Stimulated activated CD4-positive, alpha-beta T cell treated with anti-CD3 and anti-CD28 coated beads, TNF-alpha, amount 100 ng/mL, for 4 hours (primary cell): ENCODE measurements at places on chromosomes 11 and 22.

DNA sequence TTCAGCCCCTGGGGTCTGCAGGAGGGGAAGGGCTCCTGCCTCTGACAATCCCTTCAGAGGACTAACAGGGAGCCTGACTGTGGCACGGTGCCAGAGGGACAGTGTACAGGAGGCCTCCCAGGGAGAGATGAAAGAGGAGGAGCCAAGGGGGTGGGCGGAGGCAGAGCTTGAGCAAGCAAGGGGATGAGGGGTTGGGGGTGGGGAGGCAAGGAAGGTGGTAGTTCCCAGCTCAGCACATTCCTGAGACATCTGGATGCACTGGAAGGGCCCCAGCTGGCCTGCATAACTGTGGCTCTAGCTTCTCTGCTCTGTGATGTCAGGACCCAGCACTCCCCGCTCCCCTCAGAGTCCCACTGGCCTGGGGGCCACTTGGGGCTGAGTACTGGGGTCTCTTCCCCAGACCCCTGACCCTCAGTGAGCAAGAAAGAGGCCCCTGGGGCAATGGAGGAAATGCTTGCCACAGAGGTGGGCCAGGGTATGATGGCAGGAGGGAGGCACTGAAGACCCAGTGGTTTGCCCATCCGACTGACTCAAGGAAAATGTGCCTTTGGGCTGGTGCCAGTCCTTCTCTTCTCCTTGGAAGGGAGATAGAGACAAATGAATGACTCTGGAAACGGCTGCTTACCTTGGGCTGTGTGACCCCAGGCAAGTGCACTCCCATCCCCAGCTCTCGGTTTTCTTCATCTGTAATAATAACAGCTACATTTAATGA lies 13.3 kb downstream of the CREB3L1 start:
- no peak for DNase-seq

DNA sequence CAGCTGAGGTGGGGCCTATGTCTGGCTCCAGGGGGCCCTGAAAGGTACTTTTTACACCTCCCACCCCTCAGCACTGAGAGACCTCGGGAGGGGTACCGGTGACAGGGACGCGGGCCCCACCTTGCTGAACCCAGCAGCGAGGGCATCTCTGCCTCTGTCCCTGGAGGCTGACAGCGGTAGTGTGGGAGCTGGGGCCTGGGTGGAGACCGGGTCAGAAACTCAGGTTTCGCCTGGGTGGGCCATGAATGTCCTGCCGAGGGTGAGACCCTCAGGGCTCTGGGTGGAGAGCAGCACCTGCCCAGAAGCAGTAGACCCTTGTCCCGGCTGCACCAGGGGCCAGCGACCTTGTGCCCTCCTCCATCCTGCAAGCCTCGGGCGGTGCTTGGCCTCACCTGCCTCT lies 22.2 kb downstream of the PTDSS2 start:
- DNase-seq = no peak

GRCh38 chr22:40020956-40021355 lies 26.2 kb downstream of the FAM83F start:
- DNase-seq = no peak

- no peak for DNase-seq
Measured at GRCh38 chr11:117337076-117337475, 9.4 kb downstream of the CEP164 start.

DNA sequence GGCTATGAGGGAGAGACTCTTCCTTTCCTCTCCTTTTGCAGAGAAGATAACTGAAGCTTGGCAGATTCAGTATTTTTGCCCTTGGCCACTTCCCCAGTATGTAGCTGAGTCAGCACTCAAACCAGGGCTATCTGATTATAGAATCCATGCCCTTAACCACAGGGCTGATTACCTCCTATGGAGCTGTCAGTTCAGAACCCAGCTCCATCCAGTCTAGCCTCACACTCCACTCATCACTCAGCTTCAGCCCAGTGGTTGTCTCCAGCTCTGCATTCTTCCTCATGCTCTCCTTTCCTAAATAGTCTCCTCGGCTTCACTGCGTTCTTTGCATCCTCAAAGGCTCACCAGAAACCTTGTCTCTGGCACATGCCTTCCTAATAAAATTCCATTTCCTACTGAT lies 151.6 kb upstream of the BLID start:
- DNase-seq = no peak

DNA sequence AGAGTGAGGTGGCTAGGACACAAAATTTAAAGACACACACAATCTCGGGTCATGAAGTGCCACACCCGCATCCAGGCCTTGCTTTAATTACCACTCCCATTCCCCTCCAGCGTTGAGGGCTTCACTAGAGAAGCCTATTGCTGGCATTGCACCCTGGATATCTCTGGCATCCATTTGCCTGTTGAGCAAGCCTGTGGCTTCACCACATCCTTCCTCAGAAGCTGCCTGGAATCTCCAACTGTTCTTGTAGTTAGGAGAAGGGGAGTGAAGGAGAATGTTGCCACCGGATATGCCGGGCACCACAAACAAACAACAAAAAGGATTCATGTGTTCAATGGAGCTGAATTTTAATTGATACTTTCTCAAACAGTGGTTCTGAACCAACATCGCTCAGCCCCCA lies 34.4 kb upstream of the RCN1 start:
- no peak for DNase-seq

- no peak for DNase-seq
Measured at GRCh38 chr11:20137637-20138036, 22.6 kb downstream of the DBX1 start.

GRCh38 chr11:82978422-82979099 lies 77.0 kb downstream of the DDIAS start:
- DNase-seq = no peak

- DNase-seq = no peak
Measured at GRCh38 chr22:40659166-40659565, 20.1 kb upstream of the MCHR1 start.

DNA sequence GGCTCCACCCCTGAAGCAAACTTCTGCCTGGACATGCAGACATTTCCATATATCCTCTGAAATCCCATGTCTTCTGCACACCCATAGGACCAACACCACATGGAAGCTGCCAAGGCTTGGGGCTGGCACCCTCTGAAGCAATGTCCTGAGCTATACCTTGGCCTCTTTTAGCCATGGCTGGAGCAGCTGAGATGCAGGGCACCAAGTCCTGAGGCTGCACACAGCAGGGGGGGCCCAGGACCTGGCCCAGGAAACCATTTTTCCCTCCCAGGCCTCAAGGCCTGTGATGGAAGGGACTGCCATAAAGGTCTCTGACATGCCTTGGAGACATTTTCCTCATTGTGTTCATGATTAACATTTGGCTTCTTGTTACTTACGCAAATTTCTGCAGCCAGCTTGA lies 34.5 kb downstream of the SYT9 start:
- no peak for DNase-seq

DNA sequence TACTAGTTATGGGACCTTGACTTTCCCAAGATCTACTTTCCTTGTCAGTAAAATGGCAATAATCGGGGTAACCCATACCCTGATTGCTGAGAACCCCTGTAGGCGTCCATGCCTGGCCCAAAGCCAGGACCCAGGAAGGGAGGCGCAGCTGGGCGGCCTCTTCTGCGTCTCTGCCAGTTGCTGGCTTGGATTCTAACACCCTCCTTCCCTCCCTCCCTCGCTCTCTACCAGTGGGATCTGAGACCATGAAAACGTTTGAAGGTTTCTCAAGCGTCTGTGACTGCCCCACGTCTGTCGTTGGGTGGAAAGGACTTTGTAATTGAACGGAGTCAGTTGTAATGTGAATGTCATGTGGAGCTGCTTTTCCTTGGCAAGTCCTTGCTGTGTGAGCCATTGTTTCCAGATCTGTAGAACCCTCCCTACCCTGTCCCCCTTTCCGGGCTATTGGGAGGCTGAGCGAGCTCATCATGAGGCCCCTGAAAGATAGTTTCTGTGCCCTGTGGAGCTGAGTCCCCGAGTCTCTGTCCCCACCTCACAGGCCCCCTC lies 47.8 kb downstream of the PARVB start:
- no peak for DNase-seq

DNA sequence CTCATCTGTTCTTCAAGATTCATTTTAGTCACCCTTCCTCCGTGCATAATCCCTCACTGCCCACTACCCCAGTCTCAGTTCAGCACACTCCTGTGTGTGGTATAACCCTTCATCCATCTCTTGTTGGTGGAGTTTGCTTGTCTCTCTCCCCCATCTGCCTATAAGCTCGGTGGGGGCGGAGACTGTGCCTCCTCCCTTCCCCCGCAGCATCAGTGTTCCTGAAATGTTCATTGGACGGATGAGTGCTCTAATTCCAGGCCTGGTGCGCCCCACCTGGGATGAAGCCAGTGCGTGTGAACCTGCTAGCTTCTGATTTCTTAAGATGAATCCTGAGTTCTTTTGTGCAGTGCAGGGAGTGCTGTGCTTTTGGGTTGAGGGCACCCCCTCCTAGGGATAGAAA lies 100.0 kb downstream of the GRIK4 start:
- no peak for DNase-seq

GRCh38 chr11:115965767-115966504 lies 461.7 kb upstream of the CADM1 start:
- no peak for DNase-seq

DNA sequence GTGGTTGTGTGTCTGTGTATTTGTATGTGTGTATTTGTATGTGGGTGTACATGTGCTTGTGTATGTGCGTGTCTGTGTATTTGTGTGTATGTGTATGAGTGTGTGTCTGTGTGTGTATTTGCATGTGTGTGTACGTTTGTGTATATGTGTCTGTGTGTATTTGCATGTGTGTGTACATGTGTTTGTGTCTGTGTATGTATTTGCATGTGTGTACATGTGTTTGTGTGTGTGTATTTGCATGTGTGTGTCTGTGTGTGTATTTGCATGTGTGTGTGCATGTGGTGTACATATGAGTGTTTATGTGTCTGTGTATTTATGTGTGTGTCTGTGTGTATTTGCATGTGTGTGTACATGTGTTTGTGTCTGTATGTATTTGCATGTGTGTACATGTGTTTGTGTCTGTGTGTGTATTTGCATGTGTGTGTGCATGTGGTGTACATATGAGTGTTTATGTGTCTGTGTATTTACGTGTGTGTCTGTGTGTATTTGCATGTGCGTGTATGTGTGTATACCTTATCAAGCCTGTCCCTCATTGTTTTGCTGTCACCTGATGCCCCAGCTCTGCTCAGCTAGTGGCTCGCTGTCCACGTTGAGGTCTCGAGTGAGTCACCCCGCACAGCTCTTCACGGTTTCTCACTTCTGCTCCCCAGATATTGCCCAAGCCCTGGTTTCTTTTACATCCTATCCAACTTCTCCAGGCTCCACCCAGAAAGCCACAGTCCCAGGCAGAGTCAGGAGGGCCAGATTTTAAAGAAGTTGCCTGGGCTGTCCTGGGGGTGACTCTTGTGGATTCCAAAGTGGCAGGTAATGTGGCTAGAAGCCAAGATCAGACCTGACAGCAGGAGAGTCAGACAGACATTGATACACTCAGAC lies 15.2 kb downstream of the MB start:
- no peak for DNase-seq

DNA sequence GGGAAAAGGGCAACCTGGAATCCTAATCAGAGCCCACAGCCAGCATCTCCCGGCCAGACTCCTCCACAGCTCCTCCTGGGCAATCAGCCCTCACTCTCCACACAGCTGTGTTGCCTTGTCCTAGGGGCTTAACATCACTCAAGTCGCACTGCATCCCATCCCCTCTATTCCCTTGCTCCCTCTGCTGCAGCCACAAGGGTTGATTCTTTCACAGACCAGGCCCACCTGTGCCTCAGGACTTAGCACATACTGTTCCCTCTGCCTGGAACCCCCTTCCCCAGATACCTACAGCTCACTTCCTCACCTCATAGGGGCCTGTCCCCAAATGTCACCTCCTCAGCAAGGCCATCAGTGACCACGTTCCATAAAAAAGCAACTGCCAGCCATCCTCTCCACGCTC lies 18.4 kb downstream of the SPATA19 start:
- no peak for DNase-seq

DNA sequence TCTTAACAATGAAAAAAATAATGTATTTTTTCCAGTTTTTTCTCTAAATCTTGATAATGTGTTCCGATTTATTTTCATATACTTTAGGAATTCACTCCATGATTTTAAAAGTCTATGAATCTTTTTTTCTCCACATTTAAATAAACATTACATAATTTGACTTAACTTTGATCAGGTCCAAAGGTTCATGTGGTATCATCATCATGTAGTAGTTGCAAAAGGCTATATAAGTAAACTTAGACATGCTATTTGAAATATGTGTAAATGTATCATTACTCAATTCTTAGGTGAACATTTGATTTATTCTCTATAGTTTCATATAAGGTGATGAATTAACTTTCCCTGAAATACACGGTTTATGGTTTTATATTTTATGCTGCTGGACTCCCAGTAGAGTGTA lies 2197.0 kb upstream of the RAG2 start:
- DNase-seq = no peak

DNA sequence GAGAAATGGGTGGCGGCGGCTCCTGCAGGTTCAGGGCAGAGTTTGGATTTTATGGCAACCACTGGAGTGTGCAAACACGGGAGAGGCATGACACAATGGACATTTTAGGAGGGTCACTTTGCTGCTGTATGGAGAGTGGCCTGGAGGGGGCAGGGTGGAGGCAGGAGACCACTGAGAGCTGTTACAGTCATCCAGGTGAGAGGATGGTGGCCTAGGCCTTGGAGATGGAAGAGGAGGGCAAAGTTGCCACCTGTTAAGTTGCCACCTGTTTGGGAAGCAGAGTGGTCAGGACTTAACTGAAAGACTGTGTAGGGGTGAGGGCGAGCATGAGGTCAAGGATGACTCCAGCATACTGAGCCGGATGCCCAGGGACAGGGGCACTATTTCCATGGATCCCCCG lies 2.3 kb upstream of the RAD9A start:
- no peak for DNase-seq

DNA sequence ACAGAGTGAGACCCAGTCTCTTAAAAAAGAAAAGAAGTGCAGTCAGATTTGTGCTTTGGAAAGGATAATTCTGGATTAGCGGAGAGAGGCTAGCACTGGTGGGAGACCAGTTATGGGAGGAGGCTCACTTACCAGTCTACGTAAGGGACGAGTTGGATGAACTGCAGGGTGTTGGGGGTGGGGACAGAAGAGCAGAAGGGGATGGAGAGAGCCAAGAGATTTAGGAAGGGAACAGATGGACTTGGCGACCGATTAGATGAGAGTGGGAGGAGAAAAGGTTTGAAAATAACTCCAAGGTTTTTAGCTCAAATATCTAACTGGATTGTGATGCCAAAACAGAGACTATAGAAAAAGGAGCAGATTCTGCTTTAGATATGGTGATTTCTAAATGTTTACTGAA lies 81.4 kb downstream of the SFI1 start:
- no peak for DNase-seq
